Calu3 (cell line): ENCODE measurements at places on chromosomes 1 and 21. TPM values are rescaled to one million over a fixed set of nuclear protein-coding genes. Genes with fewer than 3 reads are reported as not detected.

- peaks cover 6% of the 10 kb centered on the region for H3K36me3 ChIP-seq
- peak; percentile 11 for DNase-seq
- H3K4me3 ChIP-seq: peak within 1 kb of the TSS; percentile 63
- H3K4me1 ChIP-seq: peaks cover 5% of the 10 kb centered on the region
- no peak within 1 kb of the TSS for H3K27ac ChIP-seq
Measured at GRCh38 chr1:207495801-207496792, at the start of gene CR1. CR1 (plus strand) TSS chr1:207496157; CDS start chr1:207496268, 111 bp downstream.

DNA sequence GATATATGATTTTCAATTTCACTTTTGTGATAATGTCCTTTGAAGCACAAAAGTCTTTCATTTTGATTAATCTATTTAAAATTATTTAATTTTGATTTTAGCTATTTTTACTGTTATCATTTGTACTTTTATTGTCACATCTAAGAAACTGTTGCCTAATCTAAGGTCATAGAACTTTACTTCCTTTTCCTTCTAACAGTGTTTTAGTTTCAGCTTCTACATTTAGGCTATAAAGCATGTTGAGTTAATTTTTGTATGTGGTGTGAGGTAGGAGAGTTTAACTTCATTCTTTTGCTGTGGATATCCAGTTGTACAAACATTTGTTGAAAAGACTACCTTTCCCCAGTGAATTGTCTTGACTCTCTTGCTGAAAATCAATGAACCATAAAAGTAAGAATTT lies 204.5 kb downstream of the TM2D1 start:
- H3K4me1 ChIP-seq: peaks cover 8% of the 10 kb centered on the region
- H3K27ac ChIP-seq: no peak overlapping the region
- no peak for DNase-seq
- no peaks in the 10 kb centered on the region for H3K27me3 ChIP-seq
- no peaks in the 10 kb centered on the region for H3K36me3 ChIP-seq
- no peak overlapping the region for H3K4me3 ChIP-seq

PDZK1 gene
- total RNA-seq: 1.3 and 3.3 TPM in 2 replicates

GRCh38 chr1:225950905-225951497 lies 10.0 kb upstream of the LEFTY2 start:
- H3K27ac ChIP-seq: no peak overlapping the region
- no peak for DNase-seq
- H3K27me3 ChIP-seq: peaks cover 91% of the 10 kb centered on the region
- H3K36me3 ChIP-seq: no peaks in the 10 kb centered on the region
- no peak overlapping the region for H3K4me3 ChIP-seq
- no peaks in the 10 kb centered on the region for H3K4me1 ChIP-seq

RHBDL2 gene
- total RNA-seq: 9.4 and 10.9 TPM in 2 replicates

C1orf35 gene
- 38.1 and 39.3 TPM in 2 replicates for total RNA-seq

NTMT2 gene
- not detected in 2 replicates for total RNA-seq

DNA sequence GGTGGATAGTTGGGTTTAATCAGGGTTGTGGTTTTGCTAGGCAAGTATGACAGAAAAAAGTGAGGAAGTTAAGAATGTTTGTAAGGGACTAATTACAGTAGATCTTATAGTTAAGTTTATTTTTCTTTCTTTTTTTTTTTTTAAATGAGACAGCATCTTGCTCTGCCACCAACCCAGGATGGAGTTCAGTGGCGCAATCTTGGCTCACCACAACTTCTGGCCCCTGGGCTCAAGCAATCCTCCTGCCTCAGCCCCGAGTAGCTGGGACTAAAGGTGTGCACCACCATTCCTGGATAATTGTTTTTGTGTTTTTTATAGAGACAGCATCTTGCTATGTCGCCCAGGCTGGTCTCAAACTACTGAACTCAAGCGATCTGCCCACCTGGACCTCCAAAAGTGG lies 41.7 kb downstream of the EYA3 start:
- DNase-seq: no peak
- no peaks in the 10 kb centered on the region for H3K27me3 ChIP-seq
- peaks cover 5% of the 10 kb centered on the region for H3K36me3 ChIP-seq
- no peaks in the 10 kb centered on the region for H3K4me1 ChIP-seq
- no peak overlapping the region for H3K4me3 ChIP-seq

GRCh38 chr1:113375878-113376277 lies 14.4 kb upstream of the MAGI3 start:
- no peak overlapping the region for H3K27ac ChIP-seq
- DNase-seq: no peak
- H3K4me3 ChIP-seq: no peak overlapping the region

- H3K27me3 ChIP-seq: no peaks in the 10 kb centered on the region
- no peak for DNase-seq
- peak overlapping the region; percentile 36 for H3K27ac ChIP-seq
- H3K4me1 ChIP-seq: peaks cover 84% of the 10 kb centered on the region
- peaks cover 16% of the 10 kb centered on the region for H3K36me3 ChIP-seq
Measured at GRCh38 chr1:65176056-65176450, 28.1 kb downstream of the AK4 start.

TCHHL1 gene
- not detected in 2 replicates for total RNA-seq

MAN1C1 gene
- 0.14 and 0.37 TPM in 2 replicates for total RNA-seq

FAM78B gene
- total RNA-seq: 1.9 and 4.9 TPM in 2 replicates

GRCh38 chr1:235736263-235736662 lies 86.7 kb upstream of the GNG4 start:
- no peak overlapping the region for H3K4me3 ChIP-seq
- H3K27me3 ChIP-seq: no peaks in the 10 kb centered on the region
- no peaks in the 10 kb centered on the region for H3K36me3 ChIP-seq
- H3K27ac ChIP-seq: no peak overlapping the region
- H3K4me1 ChIP-seq: no peaks in the 10 kb centered on the region

LIPI gene
- total RNA-seq: not detected in 2 replicates

- DNase-seq: no peak
- peaks cover 64% of the 10 kb centered on the region for H3K27me3 ChIP-seq
- H3K27ac ChIP-seq: no peak overlapping the region
- no peak overlapping the region for H3K4me3 ChIP-seq
- peaks cover 10% of the 10 kb centered on the region for H3K4me1 ChIP-seq
Measured at GRCh38 chr1:202251424-202252256, 58.0 kb downstream of the LGR6 start.

DNA sequence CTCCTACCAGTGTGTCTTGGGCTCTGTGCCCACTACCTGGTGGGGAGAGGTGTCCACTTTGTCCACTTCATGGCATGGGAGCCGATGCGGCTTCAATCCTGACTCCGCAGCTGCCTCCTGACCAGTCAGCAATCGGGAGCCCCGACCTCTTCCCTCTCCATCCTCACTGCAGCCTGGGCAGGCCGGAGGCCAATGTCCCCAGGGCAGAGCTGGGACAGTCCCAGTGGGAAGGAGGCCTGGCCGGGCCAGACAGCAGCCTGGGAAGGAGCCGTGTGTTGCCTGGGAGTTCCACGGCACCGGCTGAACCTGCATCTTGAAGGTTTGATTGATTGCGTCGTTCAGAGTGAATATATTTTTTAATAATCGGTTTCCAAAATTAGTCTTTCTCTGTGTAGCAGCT lies 330.9 kb upstream of the VAMP3 start:
- no peaks in the 10 kb centered on the region for H3K36me3 ChIP-seq
- H3K27ac ChIP-seq: no peak overlapping the region
- DNase-seq: no peak
- no peak overlapping the region for H3K4me3 ChIP-seq
- H3K27me3 ChIP-seq: peaks cover 8% of the 10 kb centered on the region

- peaks cover 27% of the 10 kb centered on the region for H3K36me3 ChIP-seq
- H3K27ac ChIP-seq: no peak overlapping the region
- H3K27me3 ChIP-seq: no peaks in the 10 kb centered on the region
- peaks cover 32% of the 10 kb centered on the region for H3K4me1 ChIP-seq
- H3K4me3 ChIP-seq: peak overlapping the region; percentile 3
- DNase-seq: no peak
Measured at GRCh38 chr1:25433389-25434186, 2.9 kb downstream of the MACO1 start.

UBXN10 gene
- 0.33 and 0.37 TPM in 2 replicates for total RNA-seq
